ENCODE measurements at places on chromosomes 5 and 9.

DNA sequence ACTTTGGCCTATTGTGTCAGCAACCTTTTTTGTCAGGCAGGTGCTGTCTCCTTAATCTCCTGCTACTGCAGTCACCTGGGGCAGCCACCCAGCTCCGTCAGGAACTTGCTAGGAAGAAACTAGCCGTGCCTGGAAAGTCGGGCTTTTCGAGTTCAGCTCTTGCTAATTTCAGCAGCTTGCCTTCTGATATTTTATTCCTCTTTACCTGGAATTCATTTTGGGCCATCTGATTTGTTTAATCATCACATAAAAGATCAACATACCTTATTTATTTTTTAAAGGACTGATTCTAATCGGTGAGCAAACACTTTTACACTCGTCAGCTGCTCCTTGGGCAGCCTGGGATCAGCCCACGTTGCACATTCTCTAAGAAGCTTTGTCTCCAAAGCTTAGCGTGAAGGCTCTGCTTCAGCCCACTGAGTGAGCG lies 42.2 kb downstream of the PRLR start:
- DNase-seq: no peak

- no peak for DNase-seq
Observed at GRCh38 chr5:1926071-1926440, 43.3 kb upstream of the IRX4 start.

GRCh38 chr5:157387683-157388093 lies 72.3 kb upstream of the NIPAL4 start:
- DNase-seq: no peak

DNA sequence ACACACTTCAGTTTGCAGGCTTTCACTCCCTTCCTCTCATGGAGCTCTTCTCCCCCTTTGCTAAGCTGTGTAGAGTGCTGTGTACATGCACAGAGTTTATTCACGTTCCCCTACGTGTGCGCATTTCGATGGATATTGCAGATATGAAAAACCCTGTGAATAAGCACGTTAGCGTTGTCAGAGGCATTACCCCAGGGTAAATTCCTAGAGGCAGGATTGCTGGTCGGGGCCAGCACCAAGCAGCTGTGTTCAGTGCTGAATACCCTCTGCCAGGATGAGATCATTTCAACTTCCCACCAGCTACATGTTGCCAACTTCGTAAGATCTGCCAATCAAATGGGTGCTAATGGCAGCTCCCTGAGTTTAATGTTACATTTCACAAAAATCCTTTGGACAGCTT lies 172.3 kb upstream of the PPP1R26 start:
- no peak for DNase-seq

- no peak for DNase-seq
Observed at GRCh38 chr9:124505006-124505900, 1.9 kb downstream of the NR5A1 start.

DNA sequence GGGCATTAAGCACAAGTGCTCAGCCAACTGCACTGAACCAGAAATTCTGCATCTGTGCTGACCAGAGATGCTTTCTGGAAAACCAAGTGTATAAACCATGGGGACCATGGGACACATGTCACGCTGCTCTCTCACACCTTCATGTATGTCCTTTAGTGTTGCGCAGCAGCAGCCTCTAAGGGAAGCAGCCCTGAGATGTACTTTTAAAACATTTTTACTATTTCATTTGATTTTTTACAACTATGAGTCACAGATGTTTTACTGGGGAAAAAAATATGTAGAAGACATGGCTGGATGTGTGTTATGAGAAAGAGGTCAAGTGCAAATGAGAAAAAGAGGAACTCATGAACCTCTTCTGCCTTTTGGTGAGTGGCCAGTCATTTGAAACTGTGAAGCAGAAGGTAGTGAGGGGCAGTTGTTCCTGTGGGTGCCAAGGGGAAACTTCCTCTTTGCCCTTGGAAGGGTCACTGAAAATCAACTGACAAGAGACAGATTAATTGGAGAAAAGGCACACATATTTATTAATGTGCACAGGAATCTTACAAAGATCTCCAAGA lies 31.4 kb upstream of the SYK start:
- DNase-seq: no peak

DNA sequence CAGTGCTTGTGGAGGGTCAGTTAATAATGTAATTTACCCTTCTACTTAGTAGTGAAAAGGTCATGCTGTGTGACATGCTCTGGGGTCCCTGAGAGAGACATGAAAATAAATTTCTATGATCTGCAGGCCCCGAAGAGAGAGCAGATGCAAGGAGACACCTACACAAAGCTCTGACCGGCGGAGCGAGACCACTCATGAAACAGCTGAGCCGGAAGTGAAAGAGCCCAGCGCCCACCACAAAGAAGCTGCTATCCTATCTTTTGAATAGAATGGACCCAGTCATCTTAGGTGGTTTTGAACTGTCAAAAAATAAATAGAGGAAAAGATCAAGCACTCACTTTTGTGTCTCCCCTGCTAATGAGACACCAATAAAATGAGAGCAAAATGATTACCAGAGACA lies 190.0 kb downstream of the MED10 start:
- no peak for DNase-seq

DNA sequence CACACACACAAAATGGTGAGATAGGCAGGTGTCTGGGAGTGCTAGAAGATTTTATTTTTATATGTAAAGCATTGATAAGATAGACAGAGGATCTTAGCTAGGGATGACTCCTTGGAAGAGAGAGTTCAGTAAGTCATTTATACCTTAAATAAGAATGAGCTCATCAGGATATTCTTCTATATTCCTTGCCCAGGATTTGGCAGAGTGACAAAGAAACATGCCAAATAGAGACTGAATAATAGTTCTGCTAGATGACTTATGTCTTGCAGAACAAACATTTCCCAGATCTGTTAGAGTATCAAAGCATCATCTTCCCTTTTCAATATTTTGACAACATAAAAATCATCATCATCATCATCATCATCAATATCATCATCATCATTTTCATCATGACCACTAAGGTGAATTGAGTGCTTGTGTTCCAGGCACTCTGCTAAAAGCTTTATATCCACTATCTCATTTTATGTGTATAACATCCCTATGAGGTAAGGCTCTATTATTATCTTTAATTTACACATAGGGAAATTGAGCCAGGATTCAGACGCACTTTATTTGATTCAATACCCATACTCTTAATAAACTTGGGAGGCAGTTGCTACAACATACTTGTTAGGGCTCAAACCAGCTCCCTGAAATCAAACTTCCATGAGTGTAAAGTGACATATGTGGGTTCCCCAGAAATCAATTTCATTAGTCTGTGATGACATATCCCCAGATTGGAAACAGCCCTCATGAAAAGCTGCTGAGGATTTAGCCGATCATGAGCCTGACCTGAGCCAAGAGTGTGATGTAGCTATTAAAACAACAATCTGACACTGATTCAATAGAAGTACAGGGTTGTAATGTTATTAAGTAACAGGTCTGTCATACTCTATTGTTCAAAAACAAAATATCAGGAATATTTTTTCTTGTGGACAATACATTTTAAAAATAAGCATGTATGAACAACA lies 176.3 kb upstream of the SEMA6A start:
- no peak for DNase-seq

DNA sequence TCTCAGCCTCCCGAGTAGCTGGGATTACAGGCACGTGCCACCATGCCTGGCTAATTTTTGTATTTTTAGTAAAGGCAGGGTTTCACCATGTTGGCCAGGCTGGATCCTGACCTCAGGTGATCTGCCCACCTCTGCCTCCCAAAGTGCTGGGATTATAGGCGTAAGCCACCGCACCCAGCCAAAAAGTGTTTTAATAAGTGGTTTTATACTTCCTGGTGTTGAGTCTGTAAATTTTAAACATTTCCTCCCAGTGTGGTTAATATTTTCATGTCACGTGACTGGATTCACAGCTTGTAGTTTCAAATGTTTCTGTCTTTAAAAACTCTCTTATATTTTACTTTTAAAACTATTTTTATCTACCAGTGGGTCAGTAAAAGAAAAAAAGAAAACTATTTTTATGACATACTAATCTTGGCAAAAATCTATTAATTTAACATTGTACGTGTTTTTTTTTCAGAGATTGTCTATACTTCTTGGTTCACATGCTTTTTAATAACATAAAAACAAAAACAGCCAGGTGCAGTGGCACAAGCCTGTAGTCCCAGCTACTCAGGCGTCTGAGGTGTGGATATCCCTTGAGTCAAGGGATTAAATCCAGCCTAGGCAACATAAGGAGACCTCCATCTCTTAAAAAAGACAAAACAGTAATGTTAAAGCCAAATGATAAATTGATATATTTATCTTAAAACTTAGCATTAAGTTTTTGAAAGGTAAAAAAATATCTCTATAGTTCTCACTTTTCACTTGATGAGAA lies 117.1 kb downstream of the DMXL1 start:
- no peak for DNase-seq

GRCh38 chr9:764105-764524 lies 77.4 kb upstream of the DMRT1 start:
- peak; percentile 79 for DNase-seq

DNA sequence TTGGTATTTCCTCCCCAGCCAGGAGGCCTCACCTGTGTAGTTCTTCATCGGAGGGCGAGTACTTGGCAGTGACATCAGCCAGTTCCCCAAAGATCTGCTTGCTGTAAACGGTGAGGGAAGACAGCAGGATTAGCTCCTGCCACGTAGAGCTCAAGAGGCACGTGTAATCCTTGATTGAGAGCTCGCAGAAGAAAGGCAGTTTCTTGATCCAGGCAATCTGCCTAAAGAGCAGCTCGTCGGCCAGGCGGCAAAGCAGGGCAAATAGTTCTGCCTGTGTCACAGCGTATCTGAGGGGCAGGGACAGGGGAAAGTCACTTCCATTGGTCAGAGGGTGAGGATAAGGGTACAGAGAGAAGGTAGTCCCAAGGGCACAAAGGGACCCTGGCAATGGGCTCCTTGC lies 28.6 kb upstream of the NR5A1 start:
- DNase-seq: no peak

GRCh38 chr5:112866739-112867138 lies 5.7 kb downstream of the SRP19 start:
- DNase-seq: no peak

- no peak for DNase-seq
Observed at GRCh38 chr5:168513861-168514428, 15.2 kb upstream of the FBLL1 start.

GRCh38 chr9:107064378-107064777 lies 201.4 kb downstream of the ZNF462 start:
- DNase-seq: no peak

DNA sequence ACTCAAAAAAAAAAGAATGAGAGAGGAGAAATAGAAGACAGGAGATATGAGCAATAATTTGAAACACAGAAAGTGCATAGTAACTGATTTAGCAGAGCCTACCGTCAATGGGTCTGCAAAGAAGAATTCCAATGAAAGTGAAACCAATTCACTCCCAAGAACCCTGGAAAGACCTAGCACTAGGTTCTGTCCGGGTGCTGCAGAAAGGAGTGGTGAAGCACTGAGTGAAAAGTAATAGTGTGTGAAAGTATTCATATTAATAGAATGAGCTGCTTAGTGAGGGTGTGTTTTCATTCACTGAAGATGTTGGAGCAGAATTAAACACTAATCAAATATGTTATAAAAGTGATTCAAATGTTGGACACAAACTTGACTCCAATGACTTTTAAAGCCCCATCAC lies 51.3 kb upstream of the SLC30A5 start:
- no peak for DNase-seq

- no peak for DNase-seq
Observed at GRCh38 chr5:136135536-136135935, 2.9 kb downstream of the SMAD5 start.

DNA sequence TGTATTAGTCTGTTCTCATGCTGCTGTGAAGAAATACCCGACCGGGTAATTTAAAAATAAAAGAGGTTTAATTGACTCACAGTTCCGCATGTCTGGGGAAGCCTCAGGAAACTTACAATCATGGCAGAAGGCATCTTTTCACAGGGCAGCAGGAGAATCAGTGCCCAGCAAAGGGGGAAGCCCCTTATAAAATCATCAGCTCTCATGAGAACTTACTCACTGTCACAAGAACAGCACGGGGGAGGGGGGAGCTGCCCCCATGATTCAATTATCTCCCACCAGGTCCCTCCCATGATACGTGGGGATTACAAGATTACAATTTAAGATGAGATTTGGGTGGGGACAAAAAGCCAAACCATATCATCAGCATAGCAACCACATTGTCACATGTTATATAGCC lies 102.5 kb downstream of the GPBP1 start:
- no peak for DNase-seq

DNA sequence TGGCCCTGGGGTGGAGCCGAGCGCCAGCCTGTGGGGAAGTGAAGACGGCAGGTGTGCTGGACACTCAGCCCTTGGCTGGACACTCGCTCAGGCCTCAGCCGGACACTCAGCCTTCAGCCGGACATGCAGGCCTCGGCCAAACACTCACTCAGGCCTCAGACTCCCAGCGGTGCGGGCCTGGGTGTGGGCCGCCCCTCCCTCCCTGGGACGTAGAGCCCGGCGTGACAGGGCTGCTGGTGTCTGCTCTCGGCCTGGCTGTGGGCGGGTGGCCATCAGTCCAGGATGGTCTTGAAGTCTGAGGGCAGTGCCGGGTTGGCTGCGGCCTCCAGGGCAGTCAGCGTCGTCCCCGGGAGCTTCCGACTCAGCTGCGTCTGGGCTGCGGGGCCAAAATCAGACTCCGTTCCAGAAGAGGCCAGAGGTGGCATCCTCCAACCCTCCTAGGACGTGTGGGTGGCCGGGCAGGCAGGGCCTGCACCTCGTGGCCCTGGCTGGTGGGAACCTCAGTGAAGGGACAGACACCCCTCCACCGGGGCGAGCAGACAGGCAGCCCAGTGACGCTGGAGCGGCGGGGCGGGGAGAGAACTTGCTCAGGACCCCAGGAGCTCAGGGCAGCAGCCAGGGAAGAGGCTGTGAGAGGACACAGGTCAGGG lies 28.4 kb downstream of the SLC6A18 start:
- DNase-seq: no peak

- DNase-seq: no peak
Observed at GRCh38 chr9:114782586-114782985, 23.3 kb downstream of the TNFSF15 start.

DNA sequence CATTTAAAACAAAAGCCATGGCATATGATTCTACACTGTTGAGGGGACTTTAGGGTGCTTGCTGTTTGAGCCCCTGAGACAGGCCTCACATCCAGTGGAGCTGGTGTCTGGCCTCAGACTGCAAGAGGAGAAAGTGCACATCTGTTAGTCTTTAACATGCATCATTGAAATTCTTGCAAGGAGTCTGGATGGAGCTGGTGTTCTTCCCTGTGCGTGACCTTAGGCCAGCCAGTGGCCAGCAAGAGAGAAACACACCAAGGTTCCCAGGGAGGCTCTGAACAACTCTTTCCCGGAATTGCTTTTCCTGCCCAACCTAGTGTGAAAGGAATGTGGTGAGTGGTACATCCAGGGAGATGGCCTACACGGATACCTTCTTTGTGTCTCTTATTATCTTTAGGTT lies 282.8 kb upstream of the TNC start:
- DNase-seq: no peak

Measured in NCI-H1417 (cell line).